ENCODE measurements at places on chromosomes 3 and 15.

DNA sequence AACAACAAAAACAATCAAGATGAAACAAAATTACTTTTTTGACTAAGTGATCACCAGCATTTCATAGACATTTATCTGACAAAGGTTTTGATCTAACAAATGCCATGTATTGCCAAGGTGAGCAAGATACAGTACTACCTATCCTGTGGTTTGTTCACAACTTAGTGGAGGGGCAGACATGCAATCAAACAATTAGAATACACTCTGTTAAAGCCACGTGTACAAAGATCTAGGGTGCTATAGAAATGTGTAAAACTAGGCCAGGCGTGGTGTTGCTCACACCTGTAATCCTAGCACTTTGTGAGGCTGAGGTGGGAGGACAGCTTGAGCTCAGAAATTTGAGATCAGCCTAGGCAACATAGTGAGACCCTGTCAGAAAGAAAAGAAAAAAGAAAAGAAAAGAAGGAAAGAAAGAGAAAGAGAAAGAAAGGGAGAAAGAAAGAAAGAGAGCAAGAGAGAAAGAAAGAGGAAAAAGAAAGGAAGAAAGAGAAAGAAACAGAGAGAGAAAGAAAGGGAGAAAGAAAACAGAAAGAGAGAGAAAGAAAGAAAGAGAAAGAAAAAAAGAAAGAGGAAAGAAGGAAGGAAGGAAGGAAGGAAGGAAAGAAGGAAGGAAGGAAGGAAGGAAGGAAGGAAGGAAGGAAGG lies 1.4 kb upstream of the TRIM69 start:
- peaks cover 75% of the 10 kb centered on the region for H3K4me1 ChIP-seq
- DNase-seq, result no peak
- no peaks in the 10 kb centered on the region for H3K27me3 ChIP-seq
- peak overlapping the region; percentile 63 for H3K4me3 ChIP-seq

GRCh38 chr3:33644582-33644981 lies 73.5 kb downstream of the CLASP2 start:
- no peaks in the 10 kb centered on the region for H3K27me3 ChIP-seq
- peaks cover 3% of the 10 kb centered on the region for H3K36me3 ChIP-seq
- H3K4me3 ChIP-seq, result no peak overlapping the region
- H3K4me1 ChIP-seq, result peaks cover 9% of the 10 kb centered on the region
- no peak overlapping the region for H3K27ac ChIP-seq

GRCh38 chr3:188749010-188749617 lies 422.7 kb upstream of the TPRG1 start:
- H3K36me3 ChIP-seq, result no peaks in the 10 kb centered on the region
- H3K4me3 ChIP-seq, result no peak overlapping the region
- DNase-seq, result peak; percentile 63

DNA sequence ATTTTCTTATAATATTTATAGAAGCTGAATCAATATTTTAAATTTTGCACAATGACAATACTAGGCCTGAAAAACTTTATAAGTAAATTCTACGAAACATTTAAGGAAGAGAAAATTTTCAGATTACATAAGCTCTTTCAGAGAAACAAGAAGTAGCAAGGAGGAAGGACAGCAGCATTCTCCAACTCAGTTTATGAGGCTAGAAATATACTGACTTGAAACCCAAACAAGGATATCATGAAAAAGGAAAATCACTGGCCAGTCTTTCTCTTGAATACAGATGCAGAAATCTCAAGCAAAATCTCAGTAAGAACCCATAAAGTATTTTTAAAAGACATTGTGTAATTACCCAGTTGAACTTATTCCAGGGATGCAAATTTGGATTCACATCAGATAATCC lies 121.3 kb downstream of the STAC start:
- no peaks in the 10 kb centered on the region for H3K36me3 ChIP-seq
- no peak overlapping the region for H3K27ac ChIP-seq
- DNase-seq, result no peak
- H3K27me3 ChIP-seq, result peaks cover 2% of the 10 kb centered on the region
- H3K4me3 ChIP-seq, result no peak overlapping the region

GRCh38 chr3:87461036-87461435 lies 184.7 kb upstream of the POU1F1 start:
- no peak overlapping the region for H3K4me3 ChIP-seq
- H3K27me3 ChIP-seq, result no peaks in the 10 kb centered on the region
- H3K27ac ChIP-seq, result no peak overlapping the region
- H3K4me1 ChIP-seq, result no peaks in the 10 kb centered on the region
- DNase-seq, result no peak
- H3K36me3 ChIP-seq, result no peaks in the 10 kb centered on the region

DNA sequence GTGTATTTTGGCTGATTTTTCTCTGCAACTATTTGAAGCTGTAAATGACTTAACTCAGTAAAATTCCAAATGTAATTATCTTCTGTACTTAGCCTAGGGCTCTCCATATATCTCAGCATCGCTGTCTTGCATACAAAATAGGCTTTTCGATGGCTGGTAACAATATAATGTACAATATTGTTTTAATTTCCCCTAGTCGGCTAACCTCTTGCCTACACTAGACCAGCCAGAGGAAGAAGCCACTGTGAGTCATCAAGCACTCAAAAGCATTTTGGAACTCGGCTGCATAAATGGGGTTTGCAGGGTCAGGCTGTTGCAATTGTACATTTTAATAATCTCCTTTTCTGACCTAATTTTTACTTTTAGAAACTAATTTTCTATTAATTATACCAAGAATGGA lies 583.8 kb downstream of the FOXP1 start:
- no peak overlapping the region for H3K4me3 ChIP-seq
- H3K36me3 ChIP-seq, result peaks cover 55% of the 10 kb centered on the region
- H3K4me1 ChIP-seq, result peaks cover 18% of the 10 kb centered on the region
- DNase-seq, result no peak

- no peak overlapping the region for H3K27ac ChIP-seq
- peaks cover 6% of the 10 kb centered on the region for H3K4me1 ChIP-seq
- no peaks in the 10 kb centered on the region for H3K27me3 ChIP-seq
- DNase-seq, result no peak
Observed at GRCh38 chr3:15998911-15999310, 175.6 kb upstream of the GALNT15 start.

- H3K4me1 ChIP-seq, result peaks cover 5% of the 10 kb centered on the region
- H3K4me3 ChIP-seq, result no peak overlapping the region
- no peaks in the 10 kb centered on the region for H3K27me3 ChIP-seq
- peaks cover 30% of the 10 kb centered on the region for H3K36me3 ChIP-seq
- no peak overlapping the region for H3K27ac ChIP-seq
Observed at GRCh38 chr3:196662711-196663571, 23.4 kb downstream of the NRROS start.

- H3K36me3 ChIP-seq, result peaks cover 56% of the 10 kb centered on the region
- H3K4me1 ChIP-seq, result peaks cover 7% of the 10 kb centered on the region
- H3K27ac ChIP-seq, result no peak overlapping the region
- no peak overlapping the region for H3K4me3 ChIP-seq
Observed at GRCh38 chr3:47731061-47731460, 50.6 kb downstream of the SMARCC1 start.

DNA sequence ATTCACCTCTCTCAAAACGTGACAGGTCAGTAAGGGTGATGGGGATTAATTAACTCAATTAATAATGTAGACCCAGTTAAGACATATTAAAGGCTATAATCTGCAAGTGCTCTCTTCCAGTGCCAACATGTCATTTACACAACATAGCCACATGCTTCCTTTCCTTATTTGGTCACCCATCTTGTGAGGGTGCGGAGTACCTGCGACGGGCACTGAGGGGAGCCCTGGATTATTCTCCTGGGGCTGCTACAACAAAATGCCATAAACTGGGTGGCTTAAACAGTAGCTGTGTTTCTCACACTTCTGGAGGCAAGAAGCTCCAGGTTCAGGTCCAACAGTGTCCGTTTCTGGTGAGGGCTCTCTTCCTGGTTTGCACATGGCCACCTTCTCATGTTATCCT lies 157.4 kb upstream of the LRTM1 start:
- no peak for DNase-seq
- H3K27ac ChIP-seq, result no peak overlapping the region
- H3K36me3 ChIP-seq, result no peaks in the 10 kb centered on the region
- H3K4me3 ChIP-seq, result no peak overlapping the region
- H3K27me3 ChIP-seq, result no peaks in the 10 kb centered on the region

DNA sequence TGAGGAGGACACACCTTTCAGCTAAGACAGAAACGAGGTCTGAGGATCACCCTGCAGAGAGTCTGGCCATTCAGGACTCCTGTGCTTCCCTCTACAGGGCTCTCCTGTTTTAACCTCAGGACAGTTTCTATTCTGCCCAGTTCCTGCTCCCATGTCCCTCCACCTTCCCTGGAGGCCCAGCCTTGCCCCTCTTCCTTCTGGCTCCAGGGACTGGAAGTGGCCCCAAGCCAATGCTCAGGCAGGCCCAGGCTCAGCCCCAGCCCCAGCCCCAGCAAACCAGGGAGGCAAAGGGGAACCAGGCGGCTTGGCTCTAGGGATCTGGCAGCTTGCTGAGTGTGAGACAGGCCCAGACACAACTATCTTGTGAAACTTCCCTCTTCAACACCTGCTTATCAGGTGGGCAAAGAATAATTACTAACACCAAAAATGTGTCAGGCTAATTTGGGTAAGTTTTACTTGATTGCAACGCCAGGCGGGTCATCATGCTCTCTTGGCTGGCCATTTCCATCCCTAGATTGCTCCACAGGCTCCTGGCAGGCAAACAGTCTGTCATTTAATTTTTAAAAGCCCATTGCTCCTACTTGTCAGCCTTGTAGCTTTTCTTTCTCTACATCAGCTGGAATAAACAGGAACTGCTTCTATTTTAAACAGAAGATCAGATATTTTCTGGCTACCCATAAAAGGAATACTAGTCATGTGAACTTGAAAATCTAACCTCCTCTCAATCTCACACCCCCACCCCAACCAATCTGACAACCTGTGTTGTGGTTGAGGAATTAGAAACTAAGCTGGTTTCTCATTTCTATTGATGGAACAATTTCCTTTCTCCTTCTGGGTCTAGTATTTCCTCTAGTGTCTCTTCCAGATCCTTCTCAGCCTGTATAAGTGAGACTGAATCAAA lies 33.5 kb downstream of the UPK1B start:
- H3K27ac ChIP-seq, result peak overlapping the region; percentile 73
- H3K36me3 ChIP-seq, result peaks cover 33% of the 10 kb centered on the region
- peak overlapping the region; percentile 10 for H3K4me3 ChIP-seq
- H3K4me1 ChIP-seq, result peaks cover 43% of the 10 kb centered on the region
- no peaks in the 10 kb centered on the region for H3K27me3 ChIP-seq

- H3K4me1 ChIP-seq, result no peaks in the 10 kb centered on the region
- H3K36me3 ChIP-seq, result no peaks in the 10 kb centered on the region
- DNase-seq, result no peak
- H3K27ac ChIP-seq, result no peak overlapping the region
- peaks cover 28% of the 10 kb centered on the region for H3K27me3 ChIP-seq
- H3K4me3 ChIP-seq, result no peak overlapping the region
Observed at GRCh38 chr15:29285386-29285785, 15.8 kb upstream of the NSMCE3 start.

- no peaks in the 10 kb centered on the region for H3K27me3 ChIP-seq
- no peak overlapping the region for H3K27ac ChIP-seq
- DNase-seq, result no peak
- H3K36me3 ChIP-seq, result peaks cover 64% of the 10 kb centered on the region
- no peak overlapping the region for H3K4me3 ChIP-seq
Observed at GRCh38 chr3:138227650-138228049, 40.5 kb downstream of the ARMC8 start.
